HL-60 (cell line): ENCODE measurements at places on chromosomes 7 and 10.

GRCh38 chr10:101367569-101368453 lies 13.8 kb downstream of the BTRC start:
- DNase-seq = no peak

DNA sequence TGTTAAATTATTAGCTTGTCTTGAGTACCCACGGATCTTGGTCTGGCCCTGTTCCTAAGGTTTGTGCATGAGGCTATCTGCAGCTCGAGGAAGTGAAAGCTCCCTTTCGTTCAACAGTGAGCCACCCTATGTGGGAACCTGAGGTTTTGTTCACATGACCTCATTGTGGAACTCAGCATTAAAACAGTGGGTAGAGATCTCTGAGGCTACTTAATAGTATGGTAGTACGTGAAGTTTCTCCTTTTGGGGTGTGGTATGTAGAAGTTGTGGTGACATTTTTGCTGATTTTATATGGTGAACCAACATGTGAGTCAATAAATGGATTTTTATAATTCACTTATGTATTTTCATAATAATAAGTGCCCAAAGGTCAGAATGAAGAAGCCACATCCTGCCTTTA lies 252.7 kb upstream of the FERD3L start:
- no peak for DNase-seq

- no peak for DNase-seq
These were observed 114.6 kb downstream of the PARP12 start for GRCh38 chr7:139948167-139948566.

- peak; percentile 6 for DNase-seq
These were observed 116.3 kb downstream of the WDFY4 start for GRCh38 chr10:48801001-48801421.

DNA sequence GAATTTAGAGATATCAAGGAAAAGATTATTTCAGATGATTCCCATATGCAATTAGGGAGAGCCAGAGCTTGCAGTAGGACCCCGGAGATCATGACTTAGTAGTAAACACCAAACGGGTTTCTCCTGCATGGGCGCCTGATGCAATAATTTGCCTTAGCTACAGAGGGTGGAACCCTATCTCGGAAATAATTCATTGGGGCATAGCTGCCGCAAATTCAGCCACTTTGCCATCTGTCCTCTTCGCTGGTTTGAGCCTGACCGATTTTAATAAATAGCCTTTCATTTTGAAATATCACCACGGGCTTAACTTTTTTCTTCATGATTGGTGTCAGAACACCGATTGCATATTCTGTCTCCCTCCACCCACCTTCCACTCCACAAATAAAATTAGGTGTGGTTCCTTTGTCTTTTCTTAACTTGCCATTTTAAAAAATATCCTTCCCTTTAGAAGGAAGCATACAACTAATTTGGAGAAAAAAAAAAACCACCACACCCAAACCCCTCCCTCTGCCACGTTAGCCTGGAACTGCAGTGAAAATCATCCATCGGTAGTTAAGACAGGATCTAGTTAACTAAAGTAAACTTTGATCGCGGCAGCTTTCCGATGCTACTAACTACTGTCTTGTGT lies 1.4 kb downstream of the GARS1 start:
- DNase-seq = peak; percentile 56

DNA sequence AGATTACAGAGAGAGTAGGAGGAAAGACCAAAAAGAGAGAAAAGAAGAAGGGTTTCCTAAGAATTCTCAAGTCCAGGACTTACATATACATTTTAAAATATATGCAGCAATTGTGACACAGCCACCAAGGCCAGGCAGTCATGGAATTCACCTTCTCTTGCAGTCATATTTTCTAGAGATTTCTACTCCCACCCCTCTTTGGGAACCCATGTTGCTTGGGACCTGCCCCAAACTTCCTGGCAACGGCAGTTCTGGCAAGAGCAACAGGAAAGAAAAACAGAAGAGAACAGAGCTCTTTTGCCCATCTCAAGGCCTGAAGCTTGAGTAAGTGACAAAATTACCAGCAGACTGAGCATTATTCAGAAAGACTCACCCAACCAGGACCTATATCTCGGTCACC lies 128.3 kb upstream of the ASAH2 start:
- no peak for DNase-seq

GRCh38 chr10:133042061-133042460 lies 45.7 kb upstream of the ADGRA1 start:
- DNase-seq = no peak

- DNase-seq = no peak
These were observed 43.9 kb downstream of the KCNH2 start for GRCh38 chr7:150934045-150934766.

GRCh38 chr10:79192677-79193003 lies 123.9 kb downstream of the ZMIZ1 start:
- no peak for DNase-seq

- no peak for DNase-seq
These were observed 11.0 kb downstream of the RASGEF1A start for GRCh38 chr10:43255634-43256431.

DNA sequence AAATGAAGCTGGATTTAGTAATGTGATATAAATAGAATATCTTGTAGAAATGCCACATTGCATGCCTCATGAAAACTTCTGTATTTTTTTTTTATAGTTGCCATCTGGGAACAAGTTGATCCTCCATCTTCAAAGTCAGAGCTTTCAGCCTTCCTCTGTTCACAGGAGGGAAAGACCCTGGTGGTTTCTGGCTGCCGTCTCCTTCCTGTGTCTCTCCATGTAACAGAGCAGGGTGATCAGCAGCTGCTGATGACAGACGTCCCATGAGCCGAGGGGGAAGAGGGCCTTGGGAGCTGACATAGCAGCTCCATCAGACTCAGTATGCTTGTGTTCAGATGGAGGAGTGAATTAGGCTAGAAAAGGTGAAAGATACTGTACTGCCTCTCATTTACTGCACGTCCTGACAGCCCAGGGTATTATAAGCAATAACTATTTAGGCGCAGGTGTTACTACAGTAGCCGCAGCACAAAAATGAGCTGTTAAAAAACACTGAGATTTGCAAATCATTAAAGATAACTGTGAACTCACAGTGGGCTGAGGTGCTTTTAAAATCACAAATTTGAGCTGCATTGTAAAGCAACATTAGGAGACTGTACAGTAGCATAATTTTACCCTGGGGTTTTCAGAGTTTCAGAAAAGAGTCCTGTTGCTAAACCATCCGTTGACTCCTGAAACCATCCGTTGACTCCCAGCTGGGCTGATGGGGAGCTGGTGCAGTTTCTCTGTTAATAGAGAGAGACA lies 103.3 kb downstream of the CFAP58 start:
- DNase-seq = no peak

DNA sequence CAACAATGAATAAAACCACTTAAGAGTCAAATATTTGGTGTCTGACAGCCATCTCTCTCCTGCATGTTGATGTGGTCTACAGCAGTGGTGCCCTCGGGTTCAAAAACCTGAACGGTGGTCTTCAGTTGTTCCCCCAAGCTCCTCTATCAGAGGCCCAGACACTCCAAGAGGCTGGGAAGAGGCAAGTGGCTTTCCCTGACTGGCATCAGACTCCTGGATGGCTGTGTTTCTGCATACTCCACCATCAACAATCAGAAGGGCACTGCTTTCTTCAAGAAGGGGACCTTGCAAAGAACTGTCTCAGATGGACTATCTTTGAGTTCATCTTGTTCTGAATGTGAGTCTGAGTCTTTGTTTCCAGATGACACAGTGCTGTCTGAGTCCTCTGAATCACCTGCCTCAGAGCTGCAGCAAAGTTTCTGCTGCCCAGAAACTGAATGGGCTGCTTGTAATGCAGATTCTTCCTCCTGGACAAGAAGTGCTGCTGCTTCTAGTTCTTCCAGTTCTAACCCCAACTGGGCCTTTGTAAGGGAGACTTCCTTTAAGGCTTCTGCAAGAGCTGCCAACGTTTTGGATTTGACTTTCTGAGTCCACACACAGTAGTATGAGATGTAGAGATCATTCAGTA lies 5.9 kb upstream of the SGMS1 start:
- no peak for DNase-seq

- no peak for DNase-seq
These were observed 84.6 kb downstream of the MACC1 start for GRCh38 chr7:20132585-20132984.

DNA sequence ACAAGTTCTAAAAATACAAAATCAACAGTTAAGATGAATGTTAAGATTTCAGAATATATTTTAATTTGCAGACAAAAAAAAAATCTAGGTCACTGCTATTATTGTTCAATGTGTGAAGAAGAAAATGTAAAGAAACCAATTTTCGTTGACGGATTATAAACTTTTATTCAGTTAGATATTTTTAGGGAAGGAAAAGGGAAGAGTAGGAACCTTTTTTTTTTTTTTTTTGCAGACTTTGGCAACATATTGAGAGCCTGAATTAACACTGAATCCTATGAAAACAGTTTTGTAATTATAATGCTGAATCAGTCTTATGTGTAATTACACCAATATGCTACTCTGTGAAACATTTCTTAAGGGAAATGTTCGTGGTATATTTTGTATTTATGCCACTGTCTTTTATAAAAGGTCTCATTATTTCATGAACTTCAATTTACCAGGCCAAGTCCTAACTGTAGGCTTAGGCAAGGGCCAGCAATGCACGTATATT lies 106.3 kb downstream of the ST8SIA6 start:
- no peak for DNase-seq

GRCh38 chr7:85004402-85004801 lies 182.5 kb downstream of the SEMA3D start:
- DNase-seq = no peak

- DNase-seq = no peak
These were observed 411.6 kb downstream of the GFRA1 start for GRCh38 chr10:115861455-115861854.

DNA sequence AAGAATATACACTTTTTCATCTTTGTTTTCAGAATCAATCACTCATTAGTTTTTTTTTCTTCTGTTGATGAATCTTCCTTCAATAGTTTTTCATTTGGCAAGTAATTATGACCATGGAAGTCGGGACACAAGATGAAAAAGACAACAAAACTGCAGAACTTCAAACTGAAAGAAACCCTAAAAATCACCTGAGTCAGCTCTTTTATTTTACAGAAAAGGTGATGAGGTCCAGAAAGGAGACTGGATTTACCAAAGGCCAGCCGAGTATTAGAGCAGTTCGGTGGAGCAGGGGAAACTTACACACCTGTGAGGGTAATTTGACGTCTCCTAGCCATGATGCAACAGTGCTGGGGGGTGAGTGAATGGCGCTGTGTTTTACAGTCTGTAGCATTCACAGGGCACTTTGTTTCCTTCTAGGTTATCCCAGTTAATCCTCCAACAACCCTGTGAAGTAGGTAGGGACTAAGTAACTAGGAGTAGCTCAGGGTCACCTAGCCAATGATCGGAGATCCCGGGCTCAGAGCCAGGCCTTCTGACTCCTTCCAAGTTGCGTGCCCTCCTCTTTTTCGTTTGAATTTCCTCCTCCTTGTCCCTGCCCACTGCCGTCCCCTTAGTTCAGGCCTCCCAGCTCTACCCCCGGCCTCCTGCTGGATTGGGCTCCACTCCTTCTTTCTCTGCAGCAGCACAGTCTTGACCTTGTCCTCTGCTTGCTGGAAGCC lies 14.0 kb downstream of the RBM20 start:
- DNase-seq = no peak

GRCh38 chr10:3494131-3494837 lies 290.7 kb downstream of the KLF6 start:
- no peak for DNase-seq

GRCh38 chr7:988963-989529 lies 6.1 kb downstream of the CYP2W1 start:
- DNase-seq = no peak

DNA sequence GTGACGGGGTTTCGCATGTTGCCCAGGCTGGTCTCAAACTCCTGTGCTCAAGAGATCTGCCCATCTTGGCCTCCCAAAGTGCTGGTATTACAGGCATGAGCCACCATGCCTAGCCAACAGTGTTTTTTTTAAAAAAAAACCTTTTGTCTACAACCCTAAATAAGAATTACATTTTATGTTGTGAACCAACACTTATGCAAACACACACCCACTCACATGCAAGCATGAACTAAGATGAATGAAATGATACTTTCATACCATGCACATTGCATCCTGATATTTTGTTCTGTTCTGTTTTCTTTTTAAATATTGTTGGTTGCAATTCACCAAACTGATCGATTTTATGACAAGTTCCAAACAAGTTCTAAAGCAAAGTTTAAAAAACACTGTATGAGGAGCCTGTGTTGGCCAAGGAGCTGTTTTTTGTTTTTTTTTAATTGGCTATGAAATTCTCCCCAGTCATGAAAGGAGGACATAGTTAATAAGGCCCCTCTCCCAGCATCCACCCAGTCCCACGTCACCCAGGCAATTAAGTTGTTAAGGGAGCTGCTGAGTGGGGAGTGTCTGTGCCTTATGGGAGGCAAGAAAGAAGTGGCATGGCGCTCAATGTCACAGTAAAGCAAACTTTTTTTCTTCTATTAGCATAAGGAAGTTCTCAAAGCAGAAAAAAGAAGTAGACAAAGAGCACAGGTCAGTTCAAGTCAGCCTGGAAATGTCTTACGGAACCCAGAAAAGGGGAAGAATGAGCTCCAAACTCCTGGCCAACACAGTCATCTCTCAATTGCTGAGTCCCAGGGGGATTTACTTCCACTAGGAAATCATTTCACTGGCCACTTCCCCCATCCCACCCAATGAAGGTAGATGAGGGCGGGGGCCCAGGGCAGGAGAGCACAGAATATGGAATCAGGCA lies 50.1 kb downstream of the NOD1 start:
- no peak for DNase-seq

DNA sequence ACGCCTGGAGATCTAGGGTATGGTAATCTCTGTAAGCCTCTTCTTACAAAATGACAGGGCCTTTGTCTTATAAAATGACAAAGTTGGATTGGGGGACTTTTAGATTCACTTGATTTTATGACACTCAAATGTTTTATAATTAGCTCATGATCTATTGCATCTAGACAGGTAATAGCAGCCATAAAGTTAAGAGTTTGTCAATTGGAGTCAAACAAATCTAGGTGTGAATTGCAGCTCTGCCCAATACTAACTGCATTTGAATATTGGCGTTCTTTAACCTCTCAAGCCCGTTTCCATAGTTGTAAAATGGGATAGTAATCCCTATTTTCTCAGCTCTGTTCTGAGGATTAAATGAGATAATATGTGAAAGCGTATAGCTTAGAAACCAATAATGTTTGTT lies 14.1 kb upstream of the MRC1 start:
- no peak for DNase-seq

DNA sequence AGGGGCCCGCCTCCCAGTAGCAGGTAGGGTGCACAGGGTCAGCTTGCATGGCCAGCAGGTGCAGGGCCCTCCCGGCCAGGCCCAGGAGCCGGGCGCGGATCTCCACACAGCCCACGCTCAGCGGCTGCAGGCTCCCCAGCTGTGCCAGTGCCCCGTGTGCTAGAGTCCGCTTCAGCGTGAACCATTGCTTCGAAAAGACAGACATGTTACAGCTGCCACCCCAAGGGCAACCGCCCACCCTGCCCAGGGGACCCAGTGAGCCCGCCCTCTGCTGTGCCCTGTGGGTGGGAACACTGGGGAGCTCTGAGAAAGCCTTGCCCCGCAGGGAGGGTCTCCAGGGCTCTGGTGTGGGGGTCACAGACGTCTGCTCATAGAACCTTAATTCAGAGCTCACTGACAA lies 64.3 kb upstream of the NKX6-2 start:
- DNase-seq = no peak
